ENCODE measurements at places on chromosomes 3 and 15.
A peak's percentile ranks its signal among the peaks of the same experiment; 100 is the strongest.

DNA sequence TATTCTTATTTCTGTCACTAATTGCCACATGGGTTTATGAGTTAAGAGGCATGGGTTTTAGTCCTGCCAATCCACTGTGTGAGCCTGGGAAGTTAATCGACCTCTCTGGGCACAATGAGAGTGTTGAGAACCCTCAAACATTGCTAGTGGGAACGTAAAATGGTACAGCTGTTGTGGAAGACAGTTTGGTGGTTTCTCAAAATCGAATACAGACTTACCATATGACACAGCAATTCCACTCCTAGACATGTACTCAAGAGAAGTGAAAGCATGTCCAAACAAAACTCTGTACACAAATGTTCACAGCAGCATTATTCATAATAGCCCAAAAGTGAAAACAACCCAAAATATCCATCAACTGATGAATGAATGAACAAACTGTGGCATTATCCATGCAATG, 5.7 kb upstream of the GNB5 start:
- no peak for DNase-seq

DNA sequence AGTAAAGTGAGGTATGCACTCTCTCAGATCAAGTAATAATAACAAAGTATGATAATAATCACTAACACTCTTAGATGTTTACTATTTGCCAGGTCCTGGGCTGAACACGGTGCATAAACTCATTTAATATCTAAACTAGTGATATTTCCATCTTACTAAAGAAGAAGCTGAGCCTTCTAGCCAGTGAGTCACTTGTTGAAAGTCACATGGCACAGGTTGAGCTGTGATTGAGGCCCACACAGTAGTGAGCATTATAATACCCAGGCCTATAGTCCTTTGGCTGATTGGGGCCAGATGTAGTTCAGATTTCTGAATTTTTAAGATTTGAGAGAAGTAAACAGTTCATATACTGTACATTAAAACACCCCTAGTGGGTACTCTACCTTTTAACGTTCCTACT, 93.2 kb upstream of the CCDC80 start:
- no peak for DNase-seq

GRCh38 chr3:176431038-176431418, 766.3 kb downstream of the TBL1XR1 start:
- no peak for DNase-seq

- no peak for DNase-seq
Measured at GRCh38 chr15:57947781-57948180, 117.7 kb downstream of the ALDH1A2 start.

- no peak for DNase-seq
Measured at GRCh38 chr3:127441764-127442163, 148.8 kb downstream of the TPRA1 start.

DNA sequence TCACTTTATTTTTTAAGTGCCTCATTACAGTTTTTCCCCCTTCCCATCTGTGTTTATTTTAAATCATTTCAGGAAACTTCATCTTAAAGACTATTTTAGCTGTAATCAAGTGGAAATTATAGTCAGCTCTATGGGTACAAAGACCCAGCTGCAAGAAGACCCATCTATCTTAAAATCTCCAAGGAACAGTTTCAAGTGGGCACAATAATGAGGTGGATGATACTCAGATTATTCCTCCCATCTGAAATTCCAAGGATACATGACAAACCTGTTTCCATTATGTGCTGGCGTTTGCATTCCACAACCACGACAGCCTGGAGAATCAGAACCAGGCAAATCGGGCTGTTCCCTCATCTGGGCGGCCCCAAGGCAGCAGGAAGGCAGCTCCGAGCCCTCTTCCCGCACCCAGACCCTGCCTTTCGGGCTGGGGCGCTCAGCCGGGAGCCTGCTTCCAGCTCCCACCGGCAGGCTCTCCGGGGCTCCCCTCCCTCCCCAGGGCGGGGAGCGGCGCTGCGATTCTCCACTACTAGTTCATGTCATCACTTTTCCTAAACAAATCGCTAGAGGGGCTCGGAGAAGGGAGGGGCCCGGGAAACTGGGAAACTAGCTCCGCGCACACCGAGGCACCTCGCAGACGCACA, at the start of gene MGLL:
Gene MGLL, minus strand, starts transcription at position 475 of the 641 bp plus-strand sequence. Its CDS starts 197 bp downstream, at position 278.
- DNase-seq = no peak

DNA sequence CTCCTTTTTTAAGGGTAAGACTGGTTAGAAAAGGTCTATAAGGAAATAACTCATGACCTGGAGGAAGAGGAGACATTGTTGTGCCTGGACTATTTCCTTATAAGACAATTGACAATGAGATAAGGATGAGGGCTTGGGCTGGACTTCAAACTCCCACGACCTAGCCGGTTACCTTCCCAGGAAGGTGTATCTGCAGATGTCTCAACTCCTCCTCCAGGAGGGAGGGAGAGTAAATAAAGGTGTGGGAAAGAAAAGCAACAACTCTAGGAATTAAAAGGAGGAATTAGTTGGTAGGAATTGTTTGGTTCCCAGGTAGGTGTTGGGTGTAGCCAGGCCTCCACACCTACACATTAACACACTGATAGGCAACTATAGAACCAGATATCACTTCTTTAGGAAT, 97.8 kb upstream of the TBL1XR1 start:
- no peak for DNase-seq

- DNase-seq = no peak
Measured at GRCh38 chr15:81889485-81889881, 156.3 kb downstream of the MEX3B start.

DNA sequence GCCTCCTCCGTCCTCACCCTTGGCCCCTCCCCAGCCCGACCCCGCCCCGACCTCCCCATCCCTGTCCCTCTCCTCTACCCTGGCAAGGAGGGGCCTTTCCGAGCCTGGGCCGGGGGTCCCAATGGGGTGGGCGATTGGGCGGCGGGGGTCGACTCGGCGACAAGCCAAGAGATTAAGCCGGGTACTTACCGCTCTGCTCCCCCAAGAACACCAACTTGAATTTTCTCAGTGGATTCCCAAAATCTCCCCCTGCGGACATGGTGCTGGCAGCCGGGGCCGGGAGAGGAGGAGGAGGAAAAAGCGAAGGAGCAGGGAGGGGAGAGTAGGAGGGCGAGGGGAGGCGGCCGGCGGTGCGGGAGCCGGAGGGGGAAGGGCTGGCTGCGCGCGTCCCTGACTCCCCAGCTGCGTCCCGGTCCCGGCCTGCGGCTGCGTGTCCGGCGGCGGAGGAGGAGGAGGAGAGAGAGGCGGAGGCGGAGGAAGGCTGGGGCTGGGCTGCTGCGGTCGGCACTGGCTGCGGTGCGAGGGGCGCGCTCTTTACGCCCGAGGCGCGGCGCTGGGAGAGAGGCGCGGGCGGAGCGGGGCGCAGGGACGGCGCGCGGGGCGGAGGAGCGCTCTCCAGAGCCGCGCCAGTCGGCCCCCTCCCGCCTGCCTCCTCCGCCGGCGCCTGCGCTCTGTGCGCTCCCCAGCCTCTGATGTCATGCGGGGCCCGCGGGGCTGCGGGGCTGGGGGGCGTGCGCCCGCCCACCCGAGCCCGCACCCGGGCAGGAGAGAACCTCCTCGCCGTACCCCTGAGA, at the start of gene RAB6B:
Gene RAB6B, minus strand, starts transcription at position 675 of the 794 bp plus-strand sequence. Its CDS starts 416 bp downstream, at position 259.
- peak; percentile 57 for DNase-seq

- DNase-seq = no peak
Measured at GRCh38 chr15:78681281-78682003, 40.4 kb upstream of the CHRNB4 start.

- no peak for DNase-seq
Measured at GRCh38 chr3:16377196-16377595, 112.2 kb downstream of the OXNAD1 start.
